CD4-positive, alpha-beta T cell treated with Interleukin-1 beta for 1 hour (primary cell): ENCODE measurements at places on chromosomes 5 and 9.
A peak's percentile ranks its signal among the peaks of the same experiment; 100 is the strongest.

DNA sequence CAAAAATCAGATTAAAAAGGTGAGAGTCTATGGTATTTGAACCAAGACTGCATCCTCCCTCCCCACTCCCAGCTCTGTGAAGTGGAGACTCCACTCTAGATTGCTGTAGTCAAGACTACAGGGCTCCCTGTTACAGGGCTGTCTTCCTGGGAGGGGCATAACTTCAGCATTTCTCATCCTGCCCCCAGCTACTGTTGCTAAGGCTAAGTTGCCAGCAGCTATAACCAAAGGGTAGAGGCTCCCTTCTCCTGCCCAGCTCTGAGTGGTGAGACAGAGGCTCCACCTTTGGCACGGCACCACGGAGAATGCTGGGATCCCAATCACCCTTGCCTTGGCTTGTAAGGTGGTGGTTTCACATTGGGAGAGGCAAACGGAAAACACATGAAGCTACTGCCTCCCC is 39.2 kb upstream of the GCNT4 start:
- DNase-seq = no peak

DNA sequence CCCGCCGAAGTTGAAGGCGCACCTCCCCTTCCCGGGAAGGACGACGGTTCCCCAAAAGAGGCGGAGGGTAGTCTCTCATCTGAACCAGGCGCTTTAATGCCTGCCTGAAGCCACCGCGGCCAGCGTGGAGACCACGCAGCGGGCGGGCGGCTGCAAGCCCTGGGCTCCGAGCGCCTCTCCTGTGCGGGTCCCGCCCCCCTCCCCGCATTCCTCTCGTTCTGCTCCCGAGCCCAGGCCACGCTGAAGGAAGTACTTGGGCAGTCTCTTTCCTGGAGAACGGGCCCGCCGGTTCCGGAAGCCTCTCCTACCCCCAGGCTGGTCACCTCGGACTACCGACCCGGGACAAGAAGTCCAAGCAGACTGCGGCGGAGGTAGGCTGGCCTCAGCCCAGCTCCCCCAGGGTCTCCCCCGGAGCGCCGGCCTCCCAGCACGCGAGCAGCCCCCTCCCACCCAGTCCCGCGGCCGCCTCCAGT is 571 bp downstream of the PPIC start:
- no peak for DNase-seq

DNA sequence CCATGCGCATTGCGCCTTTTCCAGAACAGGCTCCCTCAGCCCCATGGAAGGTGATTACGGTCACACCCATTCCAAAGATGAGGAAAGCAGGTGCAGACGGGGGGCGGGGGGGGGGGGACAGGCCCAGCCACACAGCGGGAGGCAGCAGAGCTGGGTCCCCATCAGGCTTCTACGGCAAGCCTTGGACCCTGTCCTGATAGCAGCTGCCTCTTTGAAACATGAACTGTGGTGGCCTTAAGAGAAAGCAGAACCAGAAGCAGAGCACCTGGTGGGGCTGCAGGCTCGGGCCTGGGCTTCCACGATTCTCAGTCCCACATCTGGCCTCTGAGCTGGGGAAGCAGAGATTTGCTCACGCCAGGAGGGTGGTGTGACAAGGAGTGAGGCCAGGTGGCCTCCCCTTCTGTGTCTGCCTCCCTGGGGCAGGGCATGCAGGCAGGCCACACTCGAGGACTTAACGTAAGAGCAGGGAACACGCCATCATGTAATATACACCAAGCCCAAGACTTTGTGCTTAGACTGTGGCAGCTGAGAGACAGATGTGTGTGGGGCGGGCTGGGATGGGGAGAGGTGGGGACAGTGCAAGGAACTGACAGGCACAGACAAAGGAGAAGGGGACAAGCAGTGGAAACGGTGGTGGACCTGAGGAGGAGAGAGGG is 14.2 kb upstream of the PHYKPL start:
- DNase-seq = no peak

GRCh38 chr9:112970939-112971338 is 41.1 kb downstream of the ZNF883 start:
- no peak for DNase-seq

- no peak for DNase-seq
Observed at GRCh38 chr5:162638849-162639248, 571.3 kb downstream of the GABRG2 start.

GRCh38 chr5:5179597-5179996 is 39.5 kb downstream of the ADAMTS16 start:
- DNase-seq = no peak

DNA sequence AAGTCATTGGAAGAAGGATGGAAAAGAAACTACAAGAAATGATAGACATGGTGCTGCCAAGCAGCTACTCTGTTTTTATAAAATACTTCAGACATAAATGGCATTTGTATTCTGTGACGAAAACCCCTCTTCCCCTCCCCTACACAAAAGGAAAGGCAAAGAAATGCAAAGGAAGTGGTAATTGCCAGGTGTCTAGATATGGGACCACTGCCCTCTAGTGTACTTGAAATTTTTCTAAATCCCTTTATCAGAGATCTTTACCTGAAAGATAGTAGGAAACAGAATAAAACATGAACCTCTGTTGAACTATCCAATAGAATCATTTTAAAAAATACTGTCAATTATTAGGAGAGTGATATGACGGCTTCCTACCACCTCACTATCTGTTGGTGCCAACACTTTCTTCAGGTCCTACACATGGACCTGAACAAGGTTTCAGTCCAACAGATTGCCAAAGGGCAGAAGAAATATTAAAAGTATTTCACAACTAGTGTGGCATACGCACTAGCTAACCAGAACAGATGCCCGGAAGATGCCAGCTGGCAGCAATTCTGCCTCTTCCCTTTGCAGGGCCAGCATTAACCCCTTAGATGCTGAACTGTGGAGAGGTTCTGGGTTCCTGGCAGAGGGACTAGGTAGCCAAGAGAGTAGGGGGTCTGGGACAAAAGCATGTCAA is 104.1 kb downstream of the TSSK1B start:
- no peak for DNase-seq

DNA sequence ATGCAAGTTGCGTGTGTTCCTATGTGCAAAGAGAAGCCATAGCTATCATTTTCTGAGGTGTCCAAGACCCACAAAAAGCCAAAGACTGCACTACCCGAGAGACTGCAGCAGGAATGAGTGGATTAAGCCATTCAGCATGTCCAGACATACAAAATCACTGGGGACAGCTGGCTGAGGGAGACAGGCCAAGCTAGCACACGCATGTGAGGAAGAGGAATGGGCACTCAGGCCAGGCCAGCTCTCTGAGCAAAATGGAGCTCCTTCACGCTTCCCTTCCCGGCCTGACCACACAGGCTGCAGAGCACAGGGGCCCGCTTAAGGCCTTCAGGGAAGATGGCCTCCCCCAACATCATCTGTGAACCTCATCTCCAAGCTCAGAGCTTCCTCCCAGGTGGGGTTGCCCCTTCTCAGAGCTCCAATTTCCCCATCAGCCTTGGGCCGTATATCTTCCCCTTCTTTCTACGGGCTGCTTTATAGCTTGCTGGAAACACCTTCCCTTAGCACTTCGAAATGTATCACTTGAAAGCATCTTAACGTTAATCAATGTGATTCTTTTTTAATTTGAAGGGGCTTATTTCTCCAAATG is 8.4 kb downstream of the DCANP1 start:
- DNase-seq = no peak

GRCh38 chr9:137744632-137745183 is 125.9 kb downstream of the EHMT1 start:
- no peak for DNase-seq

- DNase-seq = no peak
Observed at GRCh38 chr9:35163413-35163812, 1.6 kb downstream of the UNC13B start.

DNA sequence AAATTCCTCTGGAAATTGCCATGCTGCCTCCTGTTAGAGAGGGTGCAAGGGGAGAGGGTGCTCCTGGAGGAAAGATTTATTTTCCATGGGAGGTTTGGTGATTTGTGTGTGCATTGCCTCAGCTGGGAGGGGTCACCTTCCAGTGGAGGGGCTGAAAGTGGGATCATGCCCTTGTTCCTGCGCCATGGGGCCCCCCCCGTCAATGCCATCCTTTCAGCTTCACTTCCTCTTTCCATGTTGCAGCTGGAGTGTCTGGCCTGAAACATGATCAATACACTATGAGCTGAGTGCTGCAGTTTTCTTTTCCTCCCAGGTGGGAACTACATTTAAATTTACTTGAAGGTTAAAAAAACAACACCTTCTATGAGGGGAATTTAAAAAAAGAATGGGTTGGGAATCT is 176.8 kb downstream of the MELK start:
- no peak for DNase-seq

GRCh38 chr9:35864695-35865255 is 5.4 kb downstream of the OR13J1 start:
- no peak for DNase-seq

- no peak for DNase-seq
Observed at GRCh38 chr9:121714075-121714705, 62.8 kb downstream of the DAB2IP start.

GRCh38 chr9:137277329-137278041 is at the start of gene TOR4A:
TSS of gene TOR4A (plus strand) at chr9:137277726. CDS start at chr9:137278690, 964 bp downstream.
- peak; percentile 17 for DNase-seq

DNA sequence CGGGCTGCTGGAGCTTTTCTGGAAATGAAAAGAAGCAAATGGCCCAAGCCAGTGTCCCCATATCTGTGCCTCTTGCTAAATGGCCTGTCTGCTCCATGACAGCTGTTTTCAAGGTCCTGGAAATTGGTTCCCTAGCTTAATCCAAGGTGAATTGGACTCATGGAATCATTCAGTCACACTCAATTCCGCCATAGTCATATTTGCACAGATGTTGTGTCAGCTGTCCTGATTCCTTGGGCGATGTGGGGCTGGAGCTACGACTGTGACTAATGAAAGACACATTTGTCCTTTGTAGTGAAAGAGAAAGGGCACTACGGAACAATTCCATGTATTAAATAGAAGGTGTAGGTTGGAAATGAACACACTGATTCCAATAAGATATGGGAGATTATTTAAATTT is 102.9 kb upstream of the MEGF10 start:
- DNase-seq = no peak

DNA sequence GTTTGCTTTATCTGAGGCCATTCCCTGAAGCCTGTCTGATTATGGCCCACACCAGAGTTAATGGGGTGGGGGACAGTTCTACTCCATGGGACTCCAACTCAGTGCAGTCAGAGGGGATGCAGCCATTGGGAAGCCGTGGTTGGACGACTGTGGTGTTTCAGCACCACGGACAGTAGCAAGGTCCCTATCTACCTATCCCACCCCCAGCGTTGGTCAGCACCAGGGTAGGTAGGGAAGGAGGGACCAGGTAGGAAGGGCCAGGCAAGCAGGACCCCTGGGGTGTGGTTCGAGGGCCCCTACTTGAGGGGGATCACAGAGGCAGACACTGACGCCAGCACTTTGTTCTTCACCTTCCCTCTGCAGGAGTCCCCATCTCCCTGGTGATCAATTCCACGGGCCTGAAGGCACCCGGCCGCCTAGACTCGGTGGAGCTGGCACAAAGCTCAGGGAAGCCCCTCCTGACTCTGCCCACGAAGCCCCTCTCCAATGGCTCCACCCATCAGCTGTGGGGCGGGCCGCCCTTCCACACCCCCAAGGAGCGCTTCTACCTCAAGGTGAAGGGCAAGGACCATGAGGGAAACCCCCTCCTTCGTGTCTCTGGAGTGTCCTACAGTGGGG is 33.2 kb downstream of the HMCN2 start:
- DNase-seq = no peak

GRCh38 chr9:75639971-75640610 is 250.4 kb upstream of the PCSK5 start:
- DNase-seq = no peak

- DNase-seq = peak; percentile 19
Observed at GRCh38 chr9:134919303-134919702, 1.6 kb upstream of the FCN1 start.

DNA sequence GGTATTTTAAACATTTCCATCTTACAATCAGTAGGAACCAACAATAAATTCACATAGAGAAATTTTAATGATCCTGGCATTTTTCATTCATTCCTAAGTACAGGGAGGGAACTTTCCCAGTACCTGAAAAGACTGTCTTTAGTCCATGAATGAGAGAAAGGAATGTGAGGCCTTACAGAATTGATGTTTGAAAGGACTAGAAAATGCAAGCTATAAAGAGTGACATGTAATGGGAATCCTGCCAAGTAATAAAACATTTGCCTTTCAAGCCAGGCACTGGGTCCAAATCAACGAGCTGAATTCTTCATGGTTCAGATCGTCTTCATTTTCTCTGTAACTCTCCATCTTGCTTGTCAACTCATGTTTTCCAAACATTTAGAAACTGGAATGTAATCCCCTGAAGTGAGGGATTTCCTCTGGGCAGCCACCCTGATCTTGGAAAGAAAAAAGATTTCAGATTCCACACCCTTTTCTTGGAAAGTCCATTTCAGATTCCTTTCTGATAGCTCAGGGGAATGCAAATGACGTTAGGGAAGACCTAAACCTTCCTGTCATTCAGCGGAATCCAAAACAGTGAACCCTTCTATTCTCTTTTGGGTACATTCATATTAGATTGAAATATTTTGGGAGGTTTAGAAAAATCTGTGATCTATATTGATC is 315.8 kb downstream of the SH3GL2 start:
- no peak for DNase-seq

- DNase-seq = no peak
Observed at GRCh38 chr5:29614206-29614605, 1579.3 kb upstream of the CDH6 start.

GRCh38 chr5:99104538-99105132 is 175.8 kb upstream of the CHD1 start:
- DNase-seq = peak; percentile 11

DNA sequence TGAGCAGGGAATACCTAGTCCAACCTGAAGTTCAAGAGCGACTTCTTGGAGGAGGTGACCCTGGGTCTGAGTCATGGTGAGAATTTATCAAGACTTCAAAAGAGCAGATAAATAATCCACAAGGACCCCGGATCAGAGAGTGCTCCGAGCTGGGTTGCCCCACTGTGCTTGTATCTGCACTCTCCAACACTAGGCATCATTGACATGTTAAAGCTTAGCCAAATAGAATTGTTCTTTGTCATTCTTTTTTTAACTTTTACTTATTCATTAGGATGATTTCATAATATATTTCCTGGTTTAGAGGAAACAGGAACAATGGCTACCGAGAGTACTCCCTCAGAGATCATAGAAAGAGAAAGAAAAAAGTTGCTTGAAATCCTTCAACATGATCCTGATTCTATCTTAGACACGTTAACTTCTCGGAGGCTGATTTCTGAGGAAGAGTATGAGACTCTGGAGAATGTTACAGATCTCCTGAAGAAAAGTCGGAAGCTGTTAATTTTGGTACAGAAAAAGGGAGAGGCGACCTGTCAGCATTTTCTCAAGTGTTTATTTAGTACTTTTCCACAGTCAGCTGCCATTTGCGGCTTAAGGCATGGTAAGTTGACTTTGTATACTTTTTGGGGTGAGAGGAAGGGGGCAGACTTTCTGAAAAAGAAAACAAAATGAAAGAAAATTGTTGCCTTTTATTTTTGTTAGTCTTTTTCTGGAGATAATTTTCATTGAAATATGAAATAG is at the start of gene CARD6:
Gene CARD6 (plus strand): TSS at position 300 of the 738 bp plus-strand sequence. CDS start 16 bp downstream, at position 316.
- DNase-seq = no peak

- peak; percentile 22 for DNase-seq
Observed at GRCh38 chr5:95892784-95893354, 68.8 kb downstream of the ELL2 start.

- DNase-seq = no peak
Observed at GRCh38 chr5:142324136-142324870, 518 bp downstream of the SPRY4 start.

- no peak for DNase-seq
Observed at GRCh38 chr5:166013415-166013814, 2278.0 kb upstream of the WWC1 start.

GRCh38 chr5:151382576-151382975 is 35.2 kb upstream of the SLC36A2 start:
- no peak for DNase-seq

- DNase-seq = no peak
Observed at GRCh38 chr9:27385606-27386322, 88.8 kb upstream of the EQTN start.
